ENCODE measurements at places on chromosomes 2 and 18.

- no peak for DNase-seq
Observed at GRCh38 chr2:215797676-215798075, 215.7 kb downstream of the MREG start.

GRCh38 chr2:2926858-2927175 is 450.8 kb downstream of the EIPR1 start:
- DNase-seq: no peak

DNA sequence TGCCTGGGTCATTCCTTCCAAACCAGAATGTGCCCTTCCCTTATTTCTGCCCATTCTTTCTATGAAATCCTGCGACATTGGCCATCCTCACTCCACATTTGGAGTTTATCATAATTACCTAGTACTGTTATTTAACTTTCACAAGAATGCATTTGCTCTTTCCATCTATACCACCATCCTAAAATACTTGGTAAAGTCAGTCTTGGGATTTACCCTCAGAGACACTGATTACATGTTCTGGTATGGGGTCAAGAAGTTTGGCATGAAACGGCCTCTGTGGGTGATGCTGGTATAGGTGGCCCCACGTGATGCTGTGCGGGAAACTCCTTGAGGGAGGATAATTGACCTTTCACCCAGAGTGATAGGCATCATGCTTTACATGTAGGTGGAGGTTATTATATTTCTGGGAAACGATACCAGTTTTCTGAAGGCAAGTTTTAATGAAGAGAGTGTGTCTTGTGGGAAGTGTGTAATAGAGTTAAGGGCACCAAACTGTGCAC is 123.5 kb downstream of the FMNL2 start:
- DNase-seq: no peak

DNA sequence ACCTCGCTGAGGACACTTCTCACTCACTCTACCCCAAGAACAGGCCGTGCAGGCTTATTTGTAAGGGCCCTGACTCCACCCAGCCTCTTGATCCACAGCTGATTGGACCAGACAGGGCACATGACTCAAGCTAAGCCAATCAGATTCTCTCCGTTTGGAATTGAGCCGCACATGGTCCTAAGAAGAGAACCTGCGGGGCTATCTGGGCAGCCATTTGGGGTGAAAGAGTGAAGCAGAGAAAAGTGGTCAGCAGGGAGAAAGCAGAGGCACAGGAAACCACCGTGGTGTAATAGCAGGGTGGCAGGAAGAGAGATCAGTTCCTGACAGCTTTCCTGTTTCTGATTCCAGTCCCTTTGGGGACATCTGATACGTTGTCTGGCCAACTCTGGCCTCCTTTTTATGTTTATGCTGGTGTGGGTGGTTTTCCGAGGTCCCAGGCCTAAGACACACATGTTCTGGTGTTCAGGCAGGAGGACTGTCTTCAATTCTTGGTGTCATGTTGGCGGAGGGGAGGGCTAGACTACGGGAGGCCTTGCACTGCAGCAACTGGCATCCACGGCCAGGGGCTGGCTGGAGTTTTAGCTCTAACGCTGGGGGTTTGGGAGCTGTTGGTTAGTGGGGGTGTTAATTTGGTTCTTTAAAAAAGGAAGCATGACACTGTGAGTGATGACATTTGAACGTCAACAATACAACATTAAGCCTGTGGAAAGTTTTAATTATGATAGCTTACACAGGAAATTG is 26.1 kb upstream of the SPTBN1 start:
- no peak for DNase-seq

GRCh38 chr2:23390152-23390551 is 5.2 kb downstream of the KLHL29 start:
- no peak for DNase-seq

Measured in lower lobe of right lung (tissue), 2 donors.